Ureter (tissue), 1 donor: ENCODE measurements at places on chromosomes 7 and 10.

GRCh38 chr10:133018491-133018890 lies 69.2 kb upstream of the ADGRA1 start:
- DNase-seq: no peak

DNA sequence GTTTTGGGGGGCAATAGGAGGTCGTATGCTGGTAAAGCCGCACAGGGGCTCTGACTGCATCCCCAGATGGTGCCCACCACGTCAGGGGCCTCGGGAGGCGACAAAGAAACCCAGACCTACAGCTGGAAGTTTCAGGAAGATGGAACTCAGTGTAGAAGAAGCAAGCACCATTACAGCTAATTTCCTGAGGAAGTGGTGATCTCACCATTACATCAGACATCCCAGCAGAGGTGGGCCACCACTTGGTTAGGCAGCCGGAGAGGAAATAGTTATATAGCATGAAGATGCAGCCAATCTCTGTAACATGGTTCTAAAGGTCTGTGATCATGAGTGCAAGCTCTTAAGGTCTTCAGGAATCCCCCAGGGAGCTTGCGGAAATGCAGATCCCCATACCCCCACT lies 127.3 kb upstream of the PCBD1 start:
- DNase-seq: no peak

DNA sequence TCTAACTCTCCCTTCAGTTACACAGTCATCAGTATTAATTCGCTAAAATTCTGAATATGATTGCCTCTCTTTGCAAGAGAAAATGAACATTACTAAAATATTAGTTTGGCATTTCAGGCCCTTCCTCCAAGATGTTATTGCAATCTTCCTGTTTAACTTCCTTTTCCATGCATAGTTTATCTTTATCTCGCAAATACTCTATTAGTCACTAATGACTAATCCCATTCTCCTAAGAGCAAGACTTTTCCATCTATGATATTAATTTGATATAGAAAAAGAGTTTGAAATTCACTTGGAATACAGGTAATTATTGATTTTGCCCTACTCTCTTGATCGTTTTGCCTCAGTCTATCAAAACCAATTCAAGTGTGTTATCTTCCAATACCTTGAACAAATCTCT lies 41.8 kb upstream of the SEMA3A start:
- DNase-seq: no peak

DNA sequence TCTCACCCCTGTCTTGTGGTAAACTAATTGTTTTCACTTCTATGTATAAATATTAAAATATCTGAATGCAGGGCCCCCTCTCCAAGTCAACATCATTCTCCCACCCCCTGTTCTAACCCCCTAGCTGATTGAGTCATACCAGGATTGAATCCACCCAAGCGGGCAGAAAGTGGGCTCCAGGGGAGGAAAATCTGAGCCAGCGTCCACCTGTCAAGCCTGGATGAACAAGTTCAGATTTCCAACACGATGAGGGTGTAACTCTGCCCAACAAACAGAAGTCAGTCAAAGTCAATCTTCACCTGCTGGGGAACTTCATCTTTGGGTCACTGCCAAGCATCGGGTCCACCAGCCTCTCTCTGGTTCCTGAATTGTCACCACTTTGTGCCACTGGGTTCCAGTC lies 162.9 kb upstream of the CELF2 start:
- DNase-seq: no peak

DNA sequence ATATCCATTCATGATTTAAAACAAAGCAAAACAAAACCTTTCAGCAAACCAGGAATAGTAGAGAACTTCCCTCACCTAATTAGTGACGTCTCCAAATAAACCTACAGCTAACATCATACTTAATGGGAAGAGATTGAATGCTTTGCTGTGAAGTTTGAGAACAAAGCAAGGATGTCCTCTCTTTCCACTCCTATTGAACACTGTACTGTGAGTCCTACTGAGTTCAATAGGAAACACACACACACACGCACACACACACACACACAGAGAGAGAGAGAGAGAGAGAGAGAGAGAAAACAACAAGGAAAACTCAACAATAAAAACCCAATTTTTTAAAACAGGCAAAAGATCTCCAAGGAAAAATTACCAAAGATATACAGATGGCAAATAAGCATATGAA lies 32.3 kb downstream of the PODXL start:
- no peak for DNase-seq

GRCh38 chr10:49207936-49208487 lies 19.8 kb upstream of the TMEM273 start:
- no peak for DNase-seq

DNA sequence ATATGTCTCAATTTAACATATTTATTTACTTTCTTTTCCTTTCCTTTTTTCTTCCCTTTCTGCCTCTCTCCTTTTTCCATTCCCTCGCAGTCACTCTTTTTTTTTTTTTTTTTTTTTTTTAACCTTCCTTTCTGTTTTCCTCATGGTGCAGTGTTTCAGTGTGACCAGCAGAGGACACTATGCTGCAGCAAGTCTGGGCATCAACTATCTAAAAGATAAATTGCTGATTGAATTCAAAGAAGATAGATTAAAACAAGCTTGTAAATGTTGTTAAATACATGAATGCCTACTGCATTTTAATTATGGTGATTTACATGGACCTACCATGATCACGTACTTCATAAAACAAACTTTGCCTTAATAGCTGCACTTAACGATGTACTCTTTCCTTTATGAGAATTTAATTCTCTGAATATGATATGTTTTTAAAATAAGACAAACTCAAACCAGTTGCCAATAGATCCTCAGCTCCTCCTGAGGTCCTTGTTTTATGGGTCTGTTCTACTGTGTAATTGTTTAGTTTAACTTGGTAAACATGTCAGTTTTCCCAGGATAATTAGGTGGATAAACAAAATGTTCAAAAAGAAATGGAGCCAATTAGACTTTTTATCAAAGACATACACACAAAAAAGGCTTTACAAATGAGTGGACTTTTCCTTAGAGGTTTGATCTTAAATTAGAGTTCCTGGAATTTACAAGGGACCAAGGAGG lies 101.0 kb upstream of the AGR3 start:
- DNase-seq: no peak

GRCh38 chr7:148774471-148774870 lies 75.8 kb downstream of the CUL1 start:
- DNase-seq: no peak

GRCh38 chr10:23111517-23112286 lies 16.3 kb downstream of the MSRB2 start:
- DNase-seq: no peak

- no peak for DNase-seq
Observed at GRCh38 chr10:30902621-30903396, 128.9 kb downstream of the ZNF438 start.

GRCh38 chr7:132766660-132767059 lies 190.4 kb upstream of the PLXNA4 start:
- no peak for DNase-seq

DNA sequence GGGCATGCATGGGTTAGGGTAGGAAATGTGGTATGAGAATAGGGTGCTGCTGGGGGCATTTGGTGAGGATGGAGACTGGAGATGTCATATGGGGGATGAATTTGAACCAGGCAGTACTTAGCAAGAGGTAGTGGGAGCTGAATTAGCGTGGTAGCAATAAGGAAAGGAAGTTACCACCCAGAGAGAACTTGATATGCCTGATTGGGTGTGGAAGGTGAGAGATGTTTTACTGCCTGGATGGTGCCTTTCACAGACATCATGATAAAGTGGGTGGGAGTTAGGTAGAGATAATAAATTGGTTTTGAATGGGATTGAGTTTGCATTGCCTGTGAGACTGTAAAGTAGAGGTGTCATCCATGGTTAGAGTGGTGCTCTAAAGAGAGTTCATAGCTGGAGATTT lies 46.7 kb downstream of the TRIM24 start:
- DNase-seq: no peak

DNA sequence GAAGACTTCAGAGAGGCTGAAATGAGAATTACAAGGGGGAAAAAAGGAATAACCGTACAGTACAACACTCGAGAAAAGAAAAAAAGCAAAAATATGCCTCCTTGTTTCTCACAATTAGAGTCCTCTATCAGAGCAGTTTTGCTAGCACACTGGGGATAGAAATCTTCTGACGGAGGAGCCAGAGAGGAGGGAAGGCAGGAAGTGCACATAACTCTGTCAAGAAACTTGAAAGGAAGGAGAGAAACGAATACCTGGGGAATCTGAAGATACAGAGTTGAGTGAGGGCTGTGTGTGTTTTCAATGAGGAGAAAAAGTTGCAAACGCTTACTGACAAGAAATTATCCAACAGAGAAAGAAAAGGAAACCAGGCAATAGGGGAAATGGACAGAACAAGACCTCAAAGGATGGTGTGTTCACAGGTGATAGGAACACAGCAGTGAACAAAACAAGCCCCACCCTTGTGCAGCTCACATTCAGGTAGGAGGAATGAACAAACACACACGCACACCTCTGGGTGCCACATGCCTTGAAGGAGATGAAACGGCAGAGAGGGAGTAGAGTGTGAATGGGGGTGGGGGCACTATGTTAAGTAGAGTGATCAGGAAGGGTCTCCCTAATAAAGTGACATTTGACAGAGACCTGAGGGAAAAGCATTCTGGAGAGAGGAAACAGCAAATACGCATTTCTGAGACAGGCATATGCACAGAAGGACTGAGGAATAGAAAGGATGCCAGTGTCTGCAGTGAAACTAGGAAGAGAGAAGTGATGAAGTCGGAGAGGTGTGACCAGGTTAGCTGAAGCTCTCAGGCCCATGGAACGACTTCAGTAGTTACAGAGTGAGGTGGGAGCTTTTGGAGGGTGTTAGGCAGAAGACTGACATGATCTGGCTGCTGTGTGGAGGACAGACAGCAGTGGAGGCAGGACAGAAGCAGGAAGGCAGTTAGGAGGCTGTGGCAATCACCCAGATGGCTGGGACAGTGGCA lies 46.7 kb upstream of the SPOCK2 start:
- no peak for DNase-seq

- DNase-seq: no peak
Observed at GRCh38 chr7:87599336-87599735, 1.3 kb downstream of the ABCB1 start.

- DNase-seq: no peak
Observed at GRCh38 chr7:136685501-136686173, 182.8 kb upstream of the CHRM2 start.

DNA sequence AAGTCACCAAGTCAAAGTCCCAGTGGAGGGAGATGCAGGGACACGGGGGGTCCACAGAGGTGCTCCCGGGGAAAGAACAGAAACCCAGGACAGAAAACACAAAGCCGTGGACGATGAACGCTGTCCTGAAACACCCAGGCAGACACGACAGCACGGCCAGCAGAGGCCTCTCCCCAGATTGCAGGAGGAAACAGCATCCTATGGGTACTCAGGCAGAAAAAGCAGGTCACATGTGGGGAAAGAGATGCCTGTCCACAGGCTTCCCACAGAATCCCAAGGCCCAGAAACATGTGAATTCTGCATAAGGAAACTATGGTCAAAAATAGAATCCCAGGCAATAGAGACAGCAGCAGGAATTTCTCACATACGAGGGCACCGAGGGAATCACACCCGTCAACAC lies 53.6 kb upstream of the ADGRA1 start:
- DNase-seq: no peak

DNA sequence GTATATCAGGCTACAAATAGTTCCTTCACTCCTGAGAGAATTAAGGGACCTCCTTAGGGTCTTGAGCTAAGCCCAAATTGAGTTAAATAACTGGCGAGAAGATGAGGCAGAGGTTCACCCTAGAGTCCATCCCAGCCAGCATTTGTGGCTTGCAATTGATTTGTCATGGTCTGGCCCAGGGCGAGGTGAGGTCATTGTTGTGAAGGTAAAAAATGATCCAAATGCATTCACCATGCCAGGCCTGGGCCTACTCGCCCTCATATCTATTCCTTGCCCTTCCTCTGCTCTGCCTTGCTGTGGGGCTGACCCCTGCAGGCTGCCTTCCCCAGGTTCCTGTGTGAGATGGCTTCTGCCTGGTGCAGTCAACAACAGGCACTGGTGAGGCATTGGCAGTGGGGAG lies 207.2 kb downstream of the ZNF365 start:
- DNase-seq: no peak

DNA sequence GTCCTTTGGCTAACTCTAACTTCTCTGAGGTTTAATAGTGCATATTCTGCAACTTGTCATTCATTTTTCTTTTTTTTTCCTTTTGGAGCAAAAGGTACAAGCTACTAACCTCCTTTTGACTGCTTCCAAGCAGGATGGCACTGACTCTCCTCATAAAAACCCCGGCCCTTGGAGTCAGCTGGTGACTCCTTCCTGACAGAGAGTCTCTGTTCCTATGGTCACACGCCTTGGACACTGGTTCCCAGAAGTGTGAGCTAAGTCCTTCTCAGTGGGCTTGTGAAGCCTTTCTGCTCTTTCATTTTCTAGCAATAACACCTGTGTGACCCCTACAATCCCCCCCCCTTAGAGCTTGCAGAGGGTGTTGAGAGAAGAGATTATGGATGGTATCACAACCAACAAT lies 21.7 kb downstream of the DOCK4 start:
- no peak for DNase-seq

DNA sequence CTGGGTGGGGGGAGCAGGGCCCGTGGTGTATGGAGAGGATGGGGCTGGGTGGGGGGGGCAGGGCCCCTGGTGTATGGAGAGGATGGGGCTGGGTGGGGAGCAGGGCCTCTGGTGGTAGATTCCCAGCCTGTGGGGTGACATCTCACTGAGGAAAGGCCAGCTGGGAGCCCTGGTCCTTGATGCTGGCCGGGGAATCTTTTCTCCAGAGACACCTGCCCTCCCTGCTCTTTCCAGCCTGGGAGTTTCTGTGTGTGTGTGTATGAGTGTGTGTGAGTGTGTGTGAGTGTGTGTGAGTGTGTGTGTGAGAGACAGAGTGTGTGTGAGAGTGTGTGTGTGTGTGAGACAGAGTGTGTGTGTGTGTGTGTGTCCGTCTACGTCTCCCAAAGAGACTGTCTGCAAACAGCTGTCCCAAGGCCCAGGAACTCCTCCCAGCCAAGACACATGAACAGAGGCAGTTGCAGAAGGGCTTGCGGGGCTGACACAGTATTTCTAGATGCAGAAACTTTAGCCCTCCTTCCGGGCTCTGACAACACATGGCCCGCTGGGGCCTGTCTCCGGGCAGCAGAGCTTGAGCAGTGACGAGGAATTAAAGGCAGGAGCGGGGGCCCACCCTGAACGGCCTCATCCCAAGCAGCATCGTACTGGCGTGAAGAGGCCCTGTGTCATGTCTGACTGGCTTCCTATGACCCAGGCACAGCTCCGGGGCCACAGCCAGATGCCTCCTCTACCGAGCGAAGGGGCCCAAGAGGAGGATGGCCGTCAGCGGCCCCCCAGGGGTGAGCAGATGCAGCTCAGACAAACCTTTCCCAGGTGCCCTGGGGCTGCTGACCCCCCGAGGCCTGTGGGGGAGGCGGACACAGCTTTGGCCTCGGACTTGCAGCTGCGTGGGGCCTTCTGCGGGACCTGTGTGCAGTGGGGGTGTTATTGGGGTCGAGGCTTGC lies 24.3 kb downstream of the FAM20C start:
- DNase-seq: no peak

DNA sequence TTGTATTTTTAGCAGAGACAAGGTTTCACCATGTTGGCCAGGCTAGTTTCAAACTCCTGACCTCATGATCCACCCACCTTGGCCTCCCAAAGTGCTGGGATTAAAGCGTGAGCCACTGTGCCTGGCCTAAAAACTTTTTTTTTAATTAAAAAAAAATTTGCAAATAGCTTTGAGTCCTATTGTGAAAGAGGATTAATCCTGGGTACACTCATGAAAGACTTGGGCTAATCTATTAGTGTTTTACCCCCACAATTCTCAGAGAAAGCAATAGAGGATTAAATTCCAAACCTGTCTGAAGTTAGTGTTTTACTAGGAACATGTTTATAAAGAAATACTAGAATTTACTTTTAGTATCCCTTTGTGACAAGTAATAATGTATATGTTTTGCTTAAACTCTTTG lies 76.9 kb upstream of the ITGB1 start:
- DNase-seq: no peak
